ENCODE measurements at places on chromosomes 7 and 10.

GRCh38 chr10:104824380-104825006 is 183.4 kb downstream of the SORCS3 start:
- DNase-seq = peak; percentile 23

DNA sequence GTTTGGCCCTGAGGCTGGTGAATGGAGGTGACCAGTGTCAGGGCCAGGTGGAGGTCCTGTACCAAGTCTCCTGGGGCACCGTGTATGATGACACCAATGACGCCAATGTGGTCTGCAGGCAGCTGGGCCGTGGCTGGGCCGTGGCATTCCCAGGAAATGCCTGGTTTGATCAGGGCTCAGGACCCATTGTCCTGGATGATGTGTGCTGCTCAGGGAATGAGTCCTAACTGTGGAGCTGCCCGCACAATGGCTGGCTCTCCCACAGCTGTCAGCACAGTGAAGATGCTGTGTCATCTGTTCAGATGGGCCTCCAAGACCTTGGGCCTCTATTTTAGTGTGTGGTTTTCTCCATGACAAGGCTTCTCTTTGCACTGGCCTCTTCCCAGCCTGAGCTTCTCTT is 64.0 kb downstream of the DMBT1 start:
- DNase-seq = no peak

- no peak for DNase-seq
Observed at GRCh38 chr7:36191292-36191920, 38.4 kb downstream of the EEPD1 start.

DNA sequence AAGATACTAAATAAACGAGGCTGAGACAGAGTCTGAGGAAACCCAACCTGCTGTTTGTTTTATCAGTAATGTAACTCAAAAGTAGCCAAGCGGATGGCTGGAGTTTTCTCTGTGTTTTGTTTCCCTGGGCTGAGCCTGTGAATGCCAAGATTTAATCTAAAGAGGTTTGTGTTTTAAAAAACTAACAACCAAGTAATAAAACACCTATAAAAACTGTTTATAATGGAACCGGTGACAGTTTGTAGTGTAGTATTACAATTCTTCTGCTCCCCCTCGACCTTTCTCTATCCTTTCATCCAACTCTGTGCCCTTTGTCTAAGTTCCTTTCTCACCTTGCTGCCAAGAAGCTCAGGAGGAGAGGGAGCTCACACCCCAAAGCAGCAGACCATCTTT is 2.6 kb upstream of the KAT6B start:
- DNase-seq = no peak

DNA sequence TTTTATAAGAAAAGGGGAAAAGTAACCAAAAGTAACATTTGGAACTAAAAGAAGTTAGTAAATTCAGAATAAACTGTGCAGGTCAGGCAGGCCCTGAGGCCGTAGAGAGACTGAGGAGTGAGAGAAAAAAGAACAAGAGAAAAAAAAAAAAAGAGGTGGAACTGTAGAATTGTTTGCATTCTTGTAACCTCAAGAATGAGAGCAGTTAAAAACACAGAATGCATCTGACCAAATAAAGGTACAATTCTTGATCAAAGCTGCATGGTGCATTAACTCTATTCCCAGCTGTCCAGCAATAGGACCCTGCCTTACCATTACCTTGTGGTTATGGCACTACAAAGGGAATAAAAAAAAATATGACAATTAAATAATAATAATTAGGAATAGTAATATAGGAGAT is 170.1 kb upstream of the SEMA3A start:
- no peak for DNase-seq

- peak; percentile 58 for DNase-seq
Observed at GRCh38 chr10:125089469-125089868, 70.9 kb downstream of the CTBP2 start.

GRCh38 chr10:76026905-76027304 is 595.5 kb downstream of the LRMDA start:
- no peak for DNase-seq

DNA sequence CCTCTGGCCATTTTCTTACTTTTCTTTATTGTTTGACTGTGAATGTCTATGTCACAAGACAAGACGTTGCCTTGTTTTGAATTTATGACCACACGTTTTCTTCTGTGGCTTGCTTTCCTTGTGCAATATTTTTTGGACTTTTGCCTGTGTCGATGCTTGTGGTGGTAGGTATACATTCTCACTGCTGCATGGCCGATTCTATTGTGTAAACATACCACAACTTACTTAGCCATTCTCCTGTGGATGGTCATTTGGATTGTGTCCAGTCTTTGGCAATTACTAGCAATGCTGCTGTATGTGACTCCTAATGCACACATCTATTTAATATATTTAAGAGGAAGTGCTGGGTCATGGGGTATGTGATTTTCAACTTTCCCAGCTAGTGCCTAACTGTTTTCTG is 18.0 kb upstream of the DLG5 start:
- DNase-seq = no peak

DNA sequence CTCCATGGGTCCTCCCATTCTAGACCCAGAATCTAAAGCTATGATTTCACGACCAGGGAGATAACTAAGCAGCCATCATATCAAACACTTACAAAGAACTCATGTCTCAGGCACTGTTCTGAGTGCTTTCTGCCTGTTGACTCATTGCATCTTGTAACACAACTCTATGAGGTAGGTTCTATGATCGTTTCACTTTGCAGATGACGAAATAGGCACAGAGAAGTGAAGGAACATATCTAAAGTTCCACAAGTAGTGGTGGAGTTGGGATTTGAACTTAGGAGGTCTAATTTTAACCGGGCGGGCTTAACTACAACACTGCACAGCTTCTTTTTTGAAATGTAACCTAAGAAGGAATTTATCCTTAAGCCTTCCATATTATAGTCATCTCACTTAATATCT is 2.9 kb downstream of the RBP4 start:
- no peak for DNase-seq

DNA sequence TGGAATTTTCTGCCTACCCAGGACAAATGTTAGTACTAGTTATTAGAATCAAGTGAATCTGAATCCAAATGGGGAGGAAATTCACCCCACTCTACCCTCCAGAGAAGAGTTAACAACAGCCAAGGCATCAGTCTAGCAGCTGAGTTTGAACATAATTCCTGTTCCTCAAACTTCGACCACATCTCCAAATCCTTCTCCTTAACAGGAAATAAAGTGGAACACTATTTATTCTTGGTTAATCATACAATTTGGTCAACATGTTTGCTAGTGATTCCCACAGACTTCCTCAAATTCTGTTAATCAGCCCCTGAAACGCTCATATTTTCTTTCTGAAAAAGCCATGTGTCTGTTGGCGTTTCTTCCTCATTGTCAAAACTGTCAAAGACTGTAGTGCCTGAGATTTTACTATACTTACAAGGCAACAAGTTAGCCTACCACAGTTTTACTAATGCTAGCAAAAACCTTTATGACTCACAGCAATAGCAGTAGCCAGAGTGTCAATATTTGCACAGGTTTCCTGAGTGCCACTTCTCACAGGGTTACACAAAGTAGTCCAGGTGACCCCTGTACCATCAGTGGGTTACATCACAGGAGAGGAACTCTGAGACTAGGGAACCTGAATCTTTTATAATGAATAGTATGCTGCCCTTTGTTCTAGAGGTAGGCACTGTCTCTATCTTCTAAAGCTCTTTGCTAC is 202.9 kb downstream of the GRM3 start:
- DNase-seq = no peak

- no peak for DNase-seq
Observed at GRCh38 chr7:2029936-2030335, 202.8 kb downstream of the MAD1L1 start.

DNA sequence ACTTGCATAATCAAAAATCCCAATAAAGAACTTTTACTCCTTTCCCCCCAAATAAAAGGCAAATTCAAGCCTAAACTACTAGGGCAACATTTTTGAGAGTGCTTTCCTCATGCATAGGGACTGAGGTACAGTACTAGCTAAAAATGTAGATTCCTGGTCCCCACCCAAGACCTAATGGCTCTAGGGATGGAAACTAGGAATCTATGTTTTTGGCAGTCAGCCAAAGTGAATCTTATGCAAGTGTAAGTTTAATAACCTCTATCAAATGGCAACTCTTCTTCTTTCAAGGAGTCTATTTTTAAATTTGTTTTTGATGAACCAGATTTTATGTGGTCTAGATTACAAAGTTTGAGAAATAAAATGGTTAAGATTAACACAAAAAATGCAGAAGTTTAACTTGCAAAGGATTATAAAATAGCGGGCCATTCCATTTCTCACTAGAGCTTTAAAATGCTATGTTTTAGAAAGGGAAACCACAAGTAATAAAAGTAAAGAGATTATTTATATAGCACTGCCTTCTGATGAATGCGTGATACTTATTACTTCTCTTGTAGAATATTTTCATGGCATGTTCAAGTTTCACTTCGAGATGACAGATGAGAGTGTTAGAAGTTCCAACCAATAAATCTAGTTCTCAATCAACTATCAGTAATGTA is 70.4 kb upstream of the MDFIC start:
- no peak for DNase-seq

- DNase-seq = no peak
Observed at GRCh38 chr10:102113261-102113955, 6.8 kb downstream of the LDB1 start.

DNA sequence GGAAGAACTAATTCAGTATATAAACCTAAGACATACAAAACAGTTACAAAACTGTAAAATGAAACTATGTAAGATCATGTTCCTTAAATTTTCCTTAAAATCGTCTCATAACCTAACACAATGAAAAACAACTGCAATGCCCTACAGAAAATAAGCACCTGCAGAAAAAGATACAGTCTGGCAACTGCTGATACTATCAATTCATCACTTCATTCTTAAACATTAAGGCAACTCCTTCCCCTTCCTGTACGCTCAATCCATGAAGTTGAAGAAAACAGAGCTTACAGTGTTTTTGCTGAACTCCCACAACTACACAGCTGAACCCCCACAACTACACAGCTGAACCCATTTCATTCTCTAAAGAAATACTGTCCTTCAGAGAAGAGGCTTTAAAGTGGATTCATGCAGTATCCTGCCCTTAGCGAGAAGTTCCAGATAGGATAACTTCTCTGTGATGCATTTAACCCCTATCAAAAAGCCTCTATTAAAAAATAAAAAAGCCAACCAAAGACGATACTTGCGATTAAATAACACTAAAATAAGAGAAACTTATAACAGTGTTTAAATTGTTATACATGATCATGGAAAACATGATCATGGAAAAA is 50.0 kb downstream of the JMJD1C start:
- DNase-seq = peak; percentile 56

DNA sequence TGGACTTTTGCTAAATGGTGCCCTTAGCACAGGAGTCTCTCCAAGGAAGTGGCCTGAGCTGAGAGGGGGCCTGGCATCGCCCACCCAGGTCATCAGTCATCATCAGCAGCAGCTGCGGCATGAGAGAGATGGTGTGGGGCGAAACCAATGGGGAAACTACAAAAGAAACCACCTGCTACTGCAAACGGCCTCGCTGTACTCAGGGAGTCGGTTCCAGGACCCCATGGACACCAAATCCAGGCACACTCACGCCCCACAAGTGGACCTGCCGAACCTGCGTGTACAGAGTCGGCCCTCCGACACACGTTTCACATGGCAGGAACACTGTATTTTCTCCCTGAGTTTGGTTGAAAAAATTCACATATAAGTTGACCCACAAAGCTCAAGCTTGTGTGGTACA is 37.8 kb downstream of the DIP2C start:
- DNase-seq = no peak

GRCh38 chr10:118442032-118442431 is 99.9 kb upstream of the FAM204A start:
- no peak for DNase-seq
